BJ (cell line): ENCODE measurements at places on chromosomes 5 and 9.
A peak's percentile ranks its signal among the peaks of the same experiment; 100 is the strongest.

- no peak for DNase-seq
Measured at GRCh38 chr5:131394128-131394527, 130.3 kb downstream of the CDC42SE2 start.

GRCh38 chr5:23445573-23445972 lies 61.8 kb upstream of the PRDM9 start:
- no peak for DNase-seq

GRCh38 chr9:131366761-131367401 lies 27.0 kb upstream of the PRRC2B start:
- DNase-seq = peak; percentile 32

DNA sequence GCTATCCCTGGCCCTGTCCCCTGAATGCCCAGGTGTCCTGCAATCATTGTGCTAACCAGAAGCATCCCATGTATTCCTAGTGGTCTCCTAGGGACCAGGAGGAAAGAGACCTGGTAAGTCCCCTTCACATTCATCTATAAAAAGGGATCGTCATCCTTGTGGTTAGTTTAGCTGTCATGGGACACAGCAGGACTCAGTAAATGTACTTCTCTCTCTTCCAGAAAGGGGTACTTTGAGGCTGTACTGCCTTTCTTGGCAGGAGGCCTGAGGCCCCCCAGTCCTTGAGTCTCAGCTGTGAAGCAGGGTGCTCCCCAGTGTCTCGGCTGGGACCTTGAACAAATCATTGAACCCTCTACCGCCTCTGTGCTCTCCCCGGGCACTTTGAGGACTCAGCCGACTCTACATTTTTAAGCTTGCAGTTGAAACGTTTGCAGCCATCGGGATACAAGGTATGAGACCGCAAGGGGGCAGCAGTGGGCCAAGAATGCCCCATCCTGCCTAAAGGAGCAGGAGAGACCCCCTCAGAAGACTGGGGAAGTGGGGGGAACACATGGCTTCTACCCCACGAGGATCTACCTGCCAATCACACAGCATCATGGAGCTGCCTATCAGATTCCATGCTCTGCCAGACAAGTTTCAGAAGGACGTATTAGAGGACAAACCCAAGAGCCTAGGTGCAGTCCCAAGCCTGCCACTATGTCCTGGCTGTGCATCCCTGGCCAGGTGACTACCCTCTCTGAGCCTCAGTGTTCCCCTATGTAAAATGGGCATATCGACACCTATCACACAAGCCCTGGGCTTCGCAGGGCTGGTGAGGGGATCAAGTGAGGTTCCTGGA lies 2.4 kb upstream of the PHYKPL start:
- DNase-seq = no peak

GRCh38 chr5:123273984-123274383 lies 149.2 kb downstream of the CEP120 start:
- DNase-seq = no peak

GRCh38 chr5:14247054-14247386 lies 103.9 kb downstream of the TRIO start:
- no peak for DNase-seq

- DNase-seq = no peak
Measured at GRCh38 chr5:73120222-73121118, at the start of gene TMEM171. TSS of gene TMEM171 (plus strand) at chr5:73120575. CDS start at chr5:73123374, 2,799 bp downstream.

DNA sequence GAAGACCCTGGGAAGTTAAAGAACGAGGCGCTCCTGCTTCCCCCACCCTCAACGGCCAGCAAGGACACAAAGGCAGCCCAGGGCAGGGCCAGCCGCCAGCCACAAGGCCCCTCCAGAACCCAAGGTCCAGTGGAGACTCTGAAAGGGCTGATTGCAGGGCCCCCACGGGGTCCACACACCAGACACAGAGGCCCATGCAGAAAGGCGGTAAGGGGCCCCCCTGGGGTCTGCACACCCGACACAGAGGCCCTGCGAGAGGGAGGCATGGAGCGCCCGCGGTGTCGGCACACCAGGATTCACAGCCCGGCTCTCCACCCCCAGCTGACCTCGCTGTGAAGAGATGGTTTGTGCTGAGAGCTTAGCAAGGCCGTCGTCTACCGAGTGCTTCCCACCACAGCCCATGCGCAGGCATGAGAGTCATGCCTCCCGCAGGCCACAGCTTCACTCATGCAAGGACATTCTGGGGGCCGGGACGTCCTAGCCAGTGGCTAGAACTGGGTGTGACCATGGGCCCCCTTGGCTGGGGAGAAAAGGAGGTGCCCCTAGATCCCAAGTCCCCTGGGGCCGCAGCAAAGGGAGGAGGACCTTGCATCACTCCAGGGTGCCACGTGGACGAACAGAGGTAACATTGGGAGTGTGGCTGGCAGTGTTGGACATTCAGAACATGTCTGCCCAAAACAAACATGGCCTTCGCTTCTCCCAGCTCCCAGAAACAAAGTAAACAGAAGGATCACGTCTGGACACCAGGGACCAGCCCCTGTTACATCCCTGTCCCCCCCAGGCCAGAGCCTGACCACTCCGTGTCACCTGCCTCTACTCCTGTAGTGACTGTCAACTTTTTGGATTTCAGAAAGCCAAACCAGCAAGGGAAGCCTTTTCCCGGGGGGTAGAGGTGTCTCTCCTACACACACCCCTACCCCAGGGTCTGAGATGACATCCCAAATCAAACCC lies 9.8 kb downstream of the BRD3 start:
- no peak for DNase-seq

GRCh38 chr9:107260437-107261081 lies 22.5 kb upstream of the RAD23B start:
- DNase-seq = no peak

DNA sequence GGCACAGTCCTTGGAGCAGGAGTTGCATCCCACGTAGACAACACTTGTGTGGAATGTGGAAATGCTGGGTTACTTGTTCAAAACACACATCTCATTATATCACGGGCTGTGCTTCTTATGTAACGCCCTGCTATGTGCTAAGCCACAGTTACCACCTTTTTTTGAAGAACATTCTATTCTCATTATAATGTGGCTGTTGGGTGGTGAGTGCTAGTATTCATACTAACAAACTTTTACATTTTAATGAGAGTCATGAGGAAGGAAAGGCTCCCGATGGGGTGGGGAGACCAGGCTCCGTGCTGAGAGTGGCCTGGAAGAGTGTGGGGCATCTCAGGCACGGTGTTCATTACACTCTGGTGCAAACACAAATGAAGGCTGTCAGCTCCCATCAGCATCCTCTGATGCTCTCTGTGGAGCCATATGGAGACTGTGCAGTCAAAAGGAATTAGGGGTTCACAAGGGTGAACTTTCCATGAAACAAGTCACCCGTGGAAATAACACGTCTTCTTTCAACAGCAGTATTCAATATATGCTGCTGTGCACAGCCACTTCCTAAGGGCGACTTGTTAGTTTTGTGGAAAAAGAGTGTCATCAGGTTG lies 153.1 kb upstream of the RAPGEF1 start:
- no peak for DNase-seq

DNA sequence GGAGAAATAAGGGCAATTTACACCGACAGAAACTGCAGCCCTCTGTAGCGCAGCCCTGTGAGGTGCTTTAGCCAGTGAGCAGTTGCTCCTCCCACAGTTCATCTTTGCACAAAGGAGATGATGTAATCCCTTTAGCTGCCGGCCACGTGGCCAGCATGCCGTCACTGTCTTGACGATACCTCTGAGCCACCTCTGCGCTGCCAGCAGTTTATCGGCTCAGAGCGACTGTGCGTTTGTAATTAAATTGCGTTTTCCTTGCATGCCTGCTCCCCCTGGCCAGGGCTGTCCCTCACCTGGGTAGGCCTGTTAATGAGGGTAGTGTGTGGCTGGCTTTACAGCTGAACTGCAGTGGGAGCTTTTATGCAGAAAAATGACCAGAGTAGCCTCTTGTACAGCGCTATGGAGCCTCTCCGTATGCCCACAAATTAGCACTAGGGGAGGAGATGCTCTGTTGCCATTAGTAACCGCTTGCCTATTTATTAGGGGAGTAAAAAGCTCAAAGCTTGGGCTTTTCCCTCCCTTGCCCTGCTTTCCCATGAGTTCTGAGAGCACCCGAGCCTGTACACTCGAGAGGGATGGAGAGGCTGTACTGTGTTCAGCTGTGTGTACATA lies 107.0 kb downstream of the TRIO start:
- no peak for DNase-seq

GRCh38 chr5:108820983-108821382 lies 73.3 kb downstream of the FER start:
- DNase-seq = no peak

- DNase-seq = no peak
Measured at GRCh38 chr9:99732715-99733114, 89.0 kb upstream of the NR4A3 start.

GRCh38 chr5:145938776-145939539 lies 2.6 kb downstream of the SH3RF2 start:
- DNase-seq = no peak

DNA sequence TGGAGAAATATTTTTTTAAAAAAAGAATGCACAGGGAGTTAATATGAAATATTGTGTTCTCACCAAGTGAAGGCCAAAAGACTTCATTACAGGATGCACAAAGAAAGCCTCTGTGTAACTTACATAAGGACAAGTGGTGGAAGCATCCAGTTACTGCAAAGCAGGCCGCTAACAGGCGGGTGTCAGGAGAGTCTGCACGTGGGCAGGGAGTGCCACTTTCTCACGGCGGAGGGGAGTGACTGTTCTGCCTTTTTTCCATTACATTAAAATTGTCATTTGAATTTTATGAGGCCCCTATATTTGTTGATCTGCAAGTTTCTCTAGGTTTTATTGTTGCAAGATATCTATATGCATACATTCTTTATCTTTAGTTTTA lies 28.1 kb upstream of the SPATA31E1 start:
- no peak for DNase-seq

DNA sequence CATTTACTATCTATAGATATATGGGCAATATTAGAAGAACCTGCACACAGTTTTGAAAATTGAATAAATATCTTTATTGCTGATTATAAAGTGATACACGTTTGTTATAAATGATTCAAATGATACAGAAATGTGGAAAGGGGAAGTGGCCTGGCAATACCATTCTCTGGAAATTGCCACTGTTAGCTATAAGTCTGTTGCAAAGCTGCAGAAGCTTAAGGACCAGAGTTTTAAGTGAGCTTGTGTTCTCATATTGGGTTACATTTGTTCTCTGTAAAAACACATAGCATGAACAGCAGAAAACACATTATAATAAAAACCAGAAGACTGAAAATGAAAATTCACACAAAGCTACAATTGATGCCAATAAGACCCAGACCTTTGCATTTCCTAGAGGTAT lies 59.6 kb downstream of the RASGRF2 start:
- DNase-seq = no peak

- DNase-seq = no peak
Measured at GRCh38 chr9:131840220-131840619, 100.3 kb upstream of the RAPGEF1 start.

- DNase-seq = no peak
Measured at GRCh38 chr5:150146862-150147601, 8.6 kb downstream of the PDGFRB start.

DNA sequence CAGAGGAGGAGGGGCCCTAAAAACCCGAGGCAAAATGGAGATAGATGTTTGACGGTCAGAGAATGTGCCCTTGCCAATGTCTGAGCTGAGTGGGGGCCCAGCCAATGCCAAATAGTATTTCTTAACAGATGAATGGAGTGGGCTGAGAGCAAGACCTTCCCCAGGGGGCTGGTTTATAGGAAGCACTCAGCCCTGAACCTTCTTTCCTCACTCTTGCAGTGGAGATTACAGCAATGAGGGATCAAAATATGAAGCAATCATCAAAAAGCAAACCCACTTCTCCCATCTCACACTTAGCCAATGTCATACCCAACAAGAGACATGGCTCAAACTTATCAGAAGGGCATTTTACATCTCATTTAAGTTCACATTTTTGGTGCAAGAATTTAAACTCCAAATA lies 350.3 kb downstream of the GADD45G start:
- no peak for DNase-seq

- DNase-seq = no peak
Measured at GRCh38 chr5:103475629-103476240, 86.9 kb downstream of the NUDT12 start.

- no peak for DNase-seq
Measured at GRCh38 chr5:62029303-62029702, 276.7 kb upstream of the KIF2A start.

- no peak for DNase-seq
Measured at GRCh38 chr5:144972317-144972716, 801.6 kb downstream of the KCTD16 start.

- DNase-seq = no peak
Measured at GRCh38 chr5:6936031-6936430, 222.8 kb downstream of the TENT4A start.

DNA sequence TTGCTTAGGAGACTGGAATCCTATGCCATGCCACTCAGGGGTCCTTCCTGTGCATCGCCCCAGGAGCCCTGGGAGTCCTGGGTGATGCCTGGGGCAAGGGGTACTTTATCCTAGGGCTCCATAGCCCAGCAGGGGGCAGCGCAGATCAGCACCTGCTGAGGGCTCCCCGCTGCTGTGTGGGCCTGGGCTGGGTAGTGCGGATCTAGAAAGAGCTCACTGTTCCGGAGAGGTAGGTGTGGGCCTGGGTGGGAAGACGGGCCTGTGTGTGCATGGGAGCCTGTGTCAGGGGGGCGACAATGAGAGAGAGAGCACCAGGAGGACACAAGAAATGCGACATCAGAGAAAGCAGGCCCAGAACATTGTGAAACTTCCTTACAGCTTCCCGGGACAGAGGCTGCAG lies 11.4 kb upstream of the DAB2IP start:
- DNase-seq = no peak

DNA sequence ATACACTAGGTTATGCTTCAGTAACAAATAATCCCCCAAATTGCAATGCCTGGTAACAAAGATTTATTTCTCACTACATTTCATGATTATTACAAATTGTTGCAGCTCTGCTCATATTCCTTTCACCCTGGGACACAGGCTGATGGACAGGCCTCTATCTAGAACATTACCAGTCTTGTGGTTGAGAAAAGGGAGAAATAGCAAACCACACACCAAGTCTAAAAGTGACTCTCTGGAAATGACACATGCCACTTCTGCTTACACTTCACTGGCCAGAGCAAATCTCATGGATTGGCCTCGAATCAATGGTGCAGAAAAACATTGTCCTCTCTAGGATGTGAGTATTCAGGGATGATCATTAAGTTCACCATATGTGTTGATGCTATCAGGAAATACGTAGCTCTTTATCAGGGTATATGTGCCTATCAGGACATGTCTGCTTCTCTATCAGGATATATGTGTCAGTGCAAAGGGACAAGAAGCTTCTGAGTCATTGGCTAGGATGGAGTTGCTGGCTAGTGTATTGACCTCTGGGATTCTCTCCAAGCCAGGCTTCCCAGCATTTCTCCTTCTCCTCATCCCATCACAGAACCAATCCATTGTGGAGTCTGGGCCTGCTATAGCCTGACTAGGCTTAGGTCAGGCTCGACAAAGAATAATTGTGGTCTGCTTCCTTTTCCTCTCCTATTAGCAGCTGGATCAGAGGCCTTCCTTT lies 91.1 kb upstream of the CEP78 start:
- no peak for DNase-seq

DNA sequence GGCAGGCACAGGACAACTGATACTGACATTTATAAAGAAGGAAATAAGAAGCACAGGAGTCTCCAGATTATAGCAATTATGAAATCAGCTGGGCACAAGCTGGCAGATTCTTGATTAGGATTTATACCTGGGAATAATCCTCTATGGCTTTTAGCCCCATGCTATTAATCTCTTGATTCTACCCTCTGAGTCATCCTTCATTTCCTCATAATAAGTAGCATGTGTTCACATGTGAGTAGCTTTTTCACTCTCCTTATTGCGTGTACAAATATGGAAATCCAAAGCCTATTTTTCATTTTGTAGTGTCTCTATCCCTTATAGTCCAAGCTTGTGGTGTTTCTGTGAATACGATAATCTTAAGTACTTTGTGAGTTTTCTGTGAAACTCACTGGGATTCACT lies 185.0 kb upstream of the PRLR start:
- no peak for DNase-seq
